ENCODE measurements at places on chromosomes 2 and 18.

DNA sequence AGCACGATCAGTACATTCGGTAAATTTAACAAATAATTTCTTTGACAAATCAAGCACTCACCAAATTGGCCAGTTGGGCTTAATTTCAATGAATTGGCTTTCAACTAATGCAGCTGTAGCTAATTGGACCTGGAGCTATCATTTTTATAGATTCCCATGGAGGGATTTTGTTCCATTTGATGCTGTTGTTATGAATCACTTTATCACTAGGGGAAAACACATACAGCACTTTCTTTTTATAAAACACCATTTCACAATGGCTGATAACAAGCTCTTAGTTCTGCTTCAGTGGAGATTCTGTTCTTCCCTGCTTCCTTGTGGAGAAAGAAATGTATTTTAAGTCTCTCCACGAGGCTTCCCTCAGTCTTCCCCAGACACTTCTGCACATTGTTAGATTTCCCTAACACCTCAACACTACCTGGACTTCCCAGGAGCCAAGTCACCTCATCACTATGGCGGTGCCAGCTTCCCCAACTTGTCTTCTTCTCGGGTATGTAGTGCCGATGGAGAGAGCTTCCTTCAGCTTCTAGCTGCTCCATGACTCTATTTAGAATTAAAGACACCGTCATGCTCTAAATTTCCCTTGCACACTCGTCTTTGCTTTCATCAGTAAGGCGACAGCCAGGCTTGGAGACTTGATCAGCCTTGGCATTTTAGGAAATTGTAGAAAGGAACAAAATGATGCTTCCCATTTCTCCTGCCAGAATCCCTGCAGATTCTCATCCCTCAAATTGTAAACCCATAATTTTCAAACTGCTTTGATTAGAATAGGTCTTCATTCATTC is 72.0 kb downstream of the INPP5D start:
- no peak for DNase-seq

GRCh38 chr2:140199312-140199711 is 1419.1 kb upstream of the NXPH2 start:
- no peak for DNase-seq

- DNase-seq = no peak
Measured at GRCh38 chr18:69980509-69980908, 32.8 kb upstream of the CD226 start.

DNA sequence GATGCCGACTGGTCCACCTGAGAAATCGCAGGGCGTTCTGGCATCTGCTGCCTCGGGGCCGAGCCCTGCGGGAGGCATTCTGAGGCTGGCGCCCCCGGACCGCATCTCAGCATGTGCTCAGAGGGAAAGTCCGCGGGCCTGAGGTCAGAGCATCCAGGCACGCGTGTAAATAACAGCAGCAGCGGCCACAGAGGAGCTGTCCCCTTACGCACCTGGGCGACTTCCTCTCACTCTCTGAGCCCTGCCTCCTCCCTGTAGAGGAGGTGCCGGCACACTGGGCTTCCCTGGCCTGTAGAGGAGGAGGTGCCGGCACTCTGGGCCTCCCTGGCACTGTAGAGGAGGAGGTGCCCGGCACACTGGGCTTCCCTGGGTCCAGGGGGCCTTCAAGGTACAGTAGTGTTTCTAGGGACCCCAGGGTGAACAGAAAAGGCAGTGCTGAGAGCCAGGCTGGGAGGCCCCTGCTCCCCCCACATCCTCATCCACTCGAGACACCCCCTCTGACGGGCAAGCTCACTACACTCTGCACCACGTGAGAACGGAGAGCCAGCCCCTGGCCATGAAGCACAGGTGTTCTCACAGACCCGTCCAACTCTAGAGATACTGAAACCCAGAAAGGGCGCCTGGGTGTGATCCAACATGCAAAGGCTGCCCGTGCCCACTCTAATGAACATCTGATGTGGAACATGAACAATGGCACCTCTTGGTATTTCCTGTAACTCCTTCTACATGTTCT is 263.5 kb downstream of the HDAC4 start:
- no peak for DNase-seq

- no peak for DNase-seq
Measured at GRCh38 chr2:217206016-217206725, 346.3 kb upstream of the TNP1 start.

- no peak for DNase-seq
Measured at GRCh38 chr2:9666306-9666705, 35.5 kb upstream of the YWHAQ start.

DNA sequence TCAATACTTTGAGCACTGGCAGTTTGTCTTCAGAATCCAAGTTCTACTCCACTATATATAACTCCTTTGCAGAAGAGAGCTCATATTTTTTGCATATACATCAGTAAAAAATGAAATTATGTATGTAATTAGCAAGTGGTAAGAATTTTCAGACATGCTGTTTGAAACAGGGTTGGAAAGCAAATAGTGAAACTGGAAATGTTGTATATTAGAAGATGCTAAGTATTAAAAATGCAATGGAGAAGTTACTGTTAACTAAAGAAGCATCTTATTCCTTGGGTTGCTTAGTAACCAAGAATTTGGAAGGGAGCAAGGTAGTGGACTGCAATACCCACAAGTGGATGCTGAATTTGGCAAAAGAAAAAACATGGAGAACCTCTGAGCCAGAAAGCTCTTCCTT is 88.6 kb upstream of the DLGAP1 start:
- DNase-seq = no peak

DNA sequence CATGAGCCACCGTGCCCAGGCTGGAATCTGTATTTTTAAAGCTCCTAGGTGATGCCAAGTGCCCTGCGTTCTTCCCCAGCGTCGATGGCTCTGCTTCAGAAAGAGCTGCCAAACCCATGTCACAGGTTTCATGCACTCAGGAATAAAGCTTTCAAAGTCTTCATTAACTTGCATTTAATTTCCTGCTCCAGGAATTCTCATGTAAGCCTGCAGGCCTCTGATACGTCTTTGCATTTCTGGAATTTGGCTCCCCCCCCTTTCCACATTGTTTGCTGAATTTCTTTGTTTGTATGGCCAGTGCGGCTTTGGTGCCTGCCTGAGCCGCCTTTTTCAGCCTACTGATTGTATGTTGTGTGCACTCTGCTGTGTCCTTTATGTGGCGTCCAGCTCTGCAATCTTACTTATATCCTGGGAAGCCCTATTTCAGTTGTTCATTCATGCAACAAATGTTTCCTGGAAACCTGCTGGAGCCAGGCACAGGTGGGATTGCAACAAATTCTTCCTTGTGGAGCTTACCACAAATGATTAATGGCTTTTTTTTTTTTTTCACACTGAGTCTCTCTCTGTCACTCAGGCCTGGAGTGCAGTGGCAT is 17.9 kb upstream of the OTOF start:
- DNase-seq = no peak

- no peak for DNase-seq
Measured at GRCh38 chr2:151241224-151241623, 20.4 kb downstream of the RBM43 start.

DNA sequence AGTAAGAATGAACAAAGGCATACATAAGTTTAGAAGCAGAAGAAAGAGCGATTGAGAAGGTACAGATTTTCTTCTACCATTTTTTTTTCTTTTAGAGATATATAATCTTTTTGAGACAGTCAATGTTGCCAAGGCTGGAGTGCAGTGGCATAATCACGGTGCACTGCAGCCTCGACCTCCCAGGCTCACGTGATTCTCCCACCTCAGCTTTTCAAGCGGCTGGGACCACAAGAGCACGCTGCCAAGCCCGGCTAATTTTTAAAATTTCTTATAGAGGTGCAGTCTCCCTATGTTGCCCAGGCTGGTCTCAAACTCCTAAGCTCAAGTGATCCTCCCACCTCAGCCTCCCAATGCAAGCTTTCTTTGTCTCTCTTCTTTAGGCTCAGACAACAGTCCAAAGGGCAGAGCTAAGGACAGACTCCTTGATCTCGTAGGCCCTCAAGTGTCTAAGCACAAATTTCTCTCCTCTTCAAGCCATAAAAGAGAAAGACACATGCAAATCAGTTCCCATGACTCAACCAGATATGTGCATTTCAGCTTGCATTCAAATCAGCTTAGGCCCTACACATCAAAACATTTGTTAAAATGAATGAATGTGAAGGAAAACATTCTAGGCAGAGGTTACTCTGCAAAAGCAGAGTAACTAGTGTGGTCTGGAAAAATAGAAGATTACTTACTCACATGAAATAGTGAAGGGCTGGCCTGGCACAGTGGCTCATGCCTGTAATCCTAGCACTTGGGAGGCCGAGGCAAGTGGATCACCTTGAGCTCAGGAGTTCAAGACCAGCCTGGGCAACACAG is 18.0 kb downstream of the ITSN2 start:
- DNase-seq = no peak

DNA sequence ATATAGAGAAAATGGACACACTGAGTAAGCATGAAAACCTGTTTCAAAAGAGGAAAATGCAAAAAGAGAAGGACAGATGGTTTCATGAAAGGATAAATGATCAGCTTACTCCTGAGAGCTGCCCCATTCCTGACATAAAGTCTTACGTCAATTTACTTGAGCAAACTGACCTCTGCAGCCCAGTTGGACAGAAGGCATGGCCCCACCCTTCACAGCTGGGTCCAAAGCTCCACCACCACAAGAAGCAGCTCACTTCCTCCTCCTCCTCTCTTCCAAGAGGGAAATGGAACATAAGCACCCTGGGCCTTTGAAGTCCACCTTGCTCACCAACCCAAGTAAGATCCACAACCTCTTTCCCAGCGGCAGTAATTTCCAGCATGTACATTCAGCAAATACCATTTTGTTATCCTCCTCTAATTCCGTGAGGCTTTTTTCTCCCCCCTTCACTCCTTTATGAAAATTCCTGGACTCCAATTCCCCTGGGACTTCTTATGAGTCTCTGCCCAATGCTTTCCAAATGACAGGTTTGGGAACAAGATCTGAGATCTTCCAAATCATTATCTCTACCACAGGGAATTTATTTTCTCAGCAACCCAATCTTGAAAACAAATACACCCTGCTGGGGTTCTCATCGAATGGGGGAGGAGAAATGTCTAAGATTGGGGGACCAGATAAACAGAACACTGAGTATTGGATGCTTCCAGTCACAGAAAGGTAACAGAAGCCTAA is 10.1 kb downstream of the COL4A4 start:
- DNase-seq = no peak

DNA sequence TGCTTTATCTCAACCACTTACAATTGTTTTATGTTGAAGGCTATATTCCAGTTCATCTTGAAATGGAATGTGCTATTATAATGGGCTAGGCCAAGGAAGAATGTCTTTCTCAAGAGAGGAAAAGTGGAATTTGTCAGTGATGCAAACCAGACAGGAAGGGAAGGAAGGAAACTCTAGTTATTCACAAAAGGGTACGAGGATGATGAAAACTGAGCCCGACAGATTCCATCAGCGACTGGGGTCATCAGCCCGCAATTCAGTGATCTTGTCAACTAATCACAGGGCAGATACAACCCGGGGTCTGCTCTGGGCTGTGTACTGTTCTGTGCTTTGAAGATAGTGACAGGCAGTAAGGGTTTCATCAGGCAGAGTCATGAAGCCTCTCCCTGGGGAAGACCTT is 23.4 kb upstream of the LYPD6 start:
- no peak for DNase-seq

DNA sequence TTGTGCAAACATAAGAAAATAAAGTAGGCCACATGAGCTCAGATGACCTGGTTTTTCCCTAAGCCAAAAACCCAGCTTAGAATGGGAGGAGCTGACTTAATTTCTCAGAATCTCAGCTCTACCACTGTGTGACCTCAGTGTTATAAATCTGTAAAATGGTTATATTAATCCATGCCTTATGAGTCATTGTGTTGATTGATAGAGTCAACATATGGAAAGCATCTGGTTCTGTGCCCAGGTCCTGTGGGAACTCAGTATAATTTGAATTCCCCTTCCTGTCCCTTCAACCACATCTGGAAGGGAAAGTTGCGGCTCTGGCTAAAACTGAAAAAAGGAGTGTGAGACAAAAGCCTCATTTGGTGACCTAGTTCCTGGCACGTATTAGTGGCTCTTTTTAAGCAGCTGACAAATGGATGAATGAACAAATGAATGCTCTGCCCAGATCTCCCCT is 25.7 kb downstream of the TMEM177 start:
- DNase-seq = no peak

DNA sequence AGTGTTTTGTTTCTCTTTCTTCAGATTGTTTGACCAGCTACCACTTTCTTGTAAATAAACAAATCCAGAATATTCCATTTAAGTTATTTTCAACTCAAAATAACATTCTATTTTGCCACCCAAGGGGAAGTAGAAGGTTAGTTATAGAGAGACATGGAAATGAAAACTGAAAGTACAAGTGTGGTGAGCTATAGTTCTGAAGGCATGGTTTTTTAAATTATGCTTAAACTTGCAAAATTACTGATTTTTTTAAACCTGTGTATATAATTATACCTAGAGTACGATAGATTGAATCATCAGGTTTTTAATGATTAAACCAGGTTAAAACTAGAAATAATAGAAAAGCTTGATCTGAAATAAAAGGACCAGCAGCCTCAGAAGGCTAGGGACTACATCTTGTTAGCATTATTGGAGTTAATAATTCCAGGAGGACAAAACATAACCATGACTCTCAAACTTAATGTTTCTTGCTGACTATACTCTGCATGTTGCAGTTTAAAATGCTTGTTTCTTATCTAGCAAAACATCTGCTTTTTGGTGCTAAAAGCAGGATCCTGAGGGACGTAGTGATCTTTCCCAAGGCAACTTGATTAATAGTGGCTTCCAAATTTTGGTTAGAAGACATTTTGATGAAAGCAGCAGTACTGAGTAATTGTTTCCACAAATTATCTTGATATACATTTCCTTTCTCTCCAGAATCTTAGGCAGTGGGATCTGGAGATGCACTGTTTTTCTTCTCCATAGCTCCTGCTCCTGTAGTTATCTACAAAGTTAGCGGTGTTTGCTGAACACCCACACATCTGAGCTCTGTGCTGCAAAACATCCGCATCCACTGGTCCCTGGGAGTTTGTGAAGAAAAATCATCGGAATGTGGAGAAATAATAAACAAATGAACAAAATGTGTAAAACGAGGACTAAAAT is 327.2 kb upstream of the PKDCC start:
- no peak for DNase-seq

DNA sequence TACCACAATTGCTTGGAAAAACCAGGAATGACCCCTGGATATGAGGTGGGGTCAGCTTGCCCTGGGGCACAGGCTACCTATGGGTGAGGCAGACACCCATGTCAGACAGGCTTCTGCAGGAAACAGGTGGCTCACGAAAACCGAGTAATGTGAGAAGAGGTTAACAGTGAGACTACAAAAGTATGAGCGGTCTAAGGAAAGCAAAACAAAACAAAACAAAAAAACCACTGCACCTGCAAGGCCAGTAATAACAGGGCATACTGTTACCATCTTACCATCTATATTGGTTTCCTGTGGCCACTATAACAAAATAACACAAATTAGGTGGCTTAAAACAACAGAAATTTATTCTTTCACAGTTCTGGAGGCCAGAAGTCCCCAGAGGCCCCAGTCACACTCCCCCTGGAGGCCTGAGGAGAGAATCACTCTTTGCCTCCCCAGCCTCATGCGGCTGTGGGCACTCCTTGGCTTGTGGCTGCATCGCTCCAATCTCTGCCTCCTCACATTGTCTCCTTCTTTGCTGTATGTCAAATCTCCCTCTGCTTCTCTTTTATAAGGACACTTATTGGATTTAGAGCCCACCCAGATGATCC is 86.6 kb upstream of the EPC2 start:
- DNase-seq = no peak

GRCh38 chr18:44741085-44741484 is 60.4 kb downstream of the SETBP1 start:
- DNase-seq = no peak

Measured in cerebellum (tissue), 4 donors.